ENCODE measurements at places on chromosomes 1 and 21.

GRCh38 chr1:230861970-230862595, 6.2 kb downstream of the C1orf198 start:
- no peak for DNase-seq

GRCh38 chr21:42705746-42706374, 52.4 kb downstream of the PDE9A start:
- no peak for DNase-seq

GRCh38 chr1:28456078-28456477, 49.8 kb upstream of the RCC1 start:
- peak; percentile 86 for DNase-seq

DNA sequence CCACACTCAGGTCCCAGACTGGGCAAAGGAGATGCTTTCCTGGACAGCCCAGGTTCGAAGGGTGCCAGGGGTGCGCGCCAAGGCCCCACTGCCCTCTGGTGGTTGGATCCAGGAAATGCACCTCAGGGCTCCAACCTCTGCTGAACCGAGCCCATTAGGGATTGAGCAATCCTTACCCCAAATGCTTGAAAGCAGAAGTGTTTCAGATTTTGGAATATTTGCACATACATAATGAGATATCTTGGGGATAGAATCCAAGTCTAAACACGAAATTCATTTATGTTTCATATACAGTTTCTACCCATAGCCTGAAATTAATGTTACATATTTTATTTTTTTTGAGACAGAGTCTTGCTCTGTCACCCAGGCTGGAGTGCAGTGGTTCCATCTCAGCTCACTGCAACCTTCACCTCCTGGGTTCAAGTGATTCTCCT, 57.4 kb downstream of the SLC9A1 start:
- peak; percentile 72 for DNase-seq

DNA sequence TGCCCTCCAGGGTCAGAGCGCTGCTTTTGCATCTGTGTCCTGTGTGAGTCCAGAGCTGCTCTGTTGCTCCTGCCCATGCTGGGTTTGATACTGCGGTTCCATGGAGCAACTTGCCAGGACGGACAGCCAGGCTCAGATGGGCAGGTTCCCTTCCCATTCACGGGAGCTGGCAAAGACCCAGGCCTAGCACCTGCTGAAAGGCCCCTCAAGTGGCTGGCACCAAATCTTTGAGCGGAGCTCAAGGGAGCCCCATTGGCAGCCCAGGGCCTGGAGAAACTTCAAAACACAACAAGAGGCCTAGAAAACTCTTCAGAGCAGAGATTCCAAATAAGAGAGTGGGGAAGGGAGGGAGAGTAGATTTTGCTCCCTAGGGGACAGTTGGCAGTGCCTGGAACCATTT, 97.2 kb downstream of the ACTL8 start:
- DNase-seq: no peak

DNA sequence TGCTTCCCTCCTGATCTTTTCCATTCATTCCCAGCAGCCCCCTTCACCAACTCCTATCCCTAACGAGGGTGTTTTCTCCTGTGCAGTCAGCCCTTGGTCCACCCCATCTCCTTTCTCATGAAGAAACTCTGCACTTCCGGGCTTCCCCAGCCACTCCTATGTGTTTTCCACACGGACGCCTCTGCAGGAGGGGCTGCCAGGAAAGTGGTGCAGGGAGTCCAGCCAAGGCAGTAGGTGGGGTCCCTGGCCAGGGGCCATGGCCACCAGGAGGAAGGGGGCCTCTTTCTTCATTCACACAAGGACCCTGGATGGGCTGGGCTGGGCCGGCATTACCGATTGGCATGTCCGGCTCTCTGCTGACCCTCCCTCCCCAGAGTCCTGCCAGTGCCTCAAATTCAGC, 72.8 kb upstream of the EFHD2 start:
- no peak for DNase-seq

DNA sequence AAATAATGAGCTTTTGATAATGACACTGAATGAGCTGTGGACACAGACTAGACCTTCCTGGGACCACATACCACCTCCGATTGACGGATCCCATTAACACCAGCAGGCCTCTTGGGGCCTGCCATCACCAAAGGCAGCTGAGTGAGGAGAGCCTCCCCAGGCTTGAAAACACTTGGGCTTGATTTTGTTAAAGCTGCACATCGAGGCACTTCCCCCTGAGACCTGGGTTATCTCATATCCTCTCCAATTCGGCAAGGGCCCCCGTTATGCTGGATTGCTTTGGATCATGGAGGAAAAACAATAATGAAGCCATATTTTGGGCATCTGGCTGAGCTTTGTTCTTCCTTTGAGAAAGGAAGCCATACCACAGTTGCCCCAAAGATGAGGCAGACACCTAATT, 143.0 kb downstream of the AJAP1 start:
- DNase-seq: no peak

- DNase-seq: no peak
Observed at GRCh38 chr1:245465666-245466065, 310.9 kb downstream of the KIF26B start.

GRCh38 chr1:22868331-22868730, 104.3 kb downstream of the LACTBL1 start:
- no peak for DNase-seq

- no peak for DNase-seq
Observed at GRCh38 chr1:5067246-5067645, 412.8 kb downstream of the AJAP1 start.

GRCh38 chr1:42266253-42267135, 68.5 kb downstream of the FOXJ3 start:
- no peak for DNase-seq

DNA sequence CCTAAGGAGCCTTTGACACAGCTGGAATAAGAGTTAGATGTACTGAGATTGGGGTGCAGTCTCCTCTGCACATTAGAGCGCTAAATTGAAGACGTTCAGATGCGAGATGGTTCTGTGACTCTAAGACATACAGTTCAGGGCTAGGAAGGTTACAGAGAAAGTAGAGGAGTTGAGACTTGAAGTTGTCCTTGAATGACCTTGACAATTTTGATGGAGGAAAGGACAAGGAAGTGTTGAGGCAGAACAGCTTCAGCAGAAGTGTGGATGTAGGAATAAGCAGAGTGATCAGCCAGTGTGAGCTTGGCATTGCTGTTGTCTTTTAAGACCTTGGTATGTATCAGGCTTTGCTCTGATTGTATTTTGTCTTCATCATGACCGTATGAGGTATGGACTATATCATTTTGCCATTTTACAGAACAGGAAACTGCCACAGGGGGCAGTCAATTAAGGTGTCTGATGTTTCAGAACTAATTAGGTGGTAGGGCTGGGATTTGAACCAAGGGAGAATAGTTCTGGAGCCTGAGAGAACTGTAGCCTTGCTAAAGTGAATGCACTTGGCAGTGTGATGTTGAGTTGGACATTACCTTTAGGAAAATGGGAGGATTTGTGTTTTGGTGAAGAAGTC, 9.2 kb downstream of the TTF2 start:
- DNase-seq: no peak

DNA sequence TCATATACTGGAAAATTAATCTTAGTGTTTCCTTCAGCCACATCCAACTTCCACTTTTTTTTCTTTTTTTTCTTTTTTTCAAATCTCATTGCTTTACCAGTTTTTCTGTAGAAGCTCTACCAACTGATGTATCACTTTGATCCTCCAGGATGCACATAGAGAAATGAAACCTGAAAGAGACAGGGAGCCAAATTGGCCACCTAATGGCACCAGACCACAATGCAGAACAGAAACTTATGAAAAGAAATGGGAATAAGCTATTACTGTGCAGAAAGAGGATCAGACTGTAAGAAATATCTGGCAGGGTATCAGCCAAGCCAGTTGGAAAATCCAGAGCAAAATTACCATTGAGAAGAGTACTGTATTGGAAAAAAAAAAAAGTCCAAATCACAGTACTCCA, 1514.2 kb downstream of the MRPL39 start:
- DNase-seq: no peak

DNA sequence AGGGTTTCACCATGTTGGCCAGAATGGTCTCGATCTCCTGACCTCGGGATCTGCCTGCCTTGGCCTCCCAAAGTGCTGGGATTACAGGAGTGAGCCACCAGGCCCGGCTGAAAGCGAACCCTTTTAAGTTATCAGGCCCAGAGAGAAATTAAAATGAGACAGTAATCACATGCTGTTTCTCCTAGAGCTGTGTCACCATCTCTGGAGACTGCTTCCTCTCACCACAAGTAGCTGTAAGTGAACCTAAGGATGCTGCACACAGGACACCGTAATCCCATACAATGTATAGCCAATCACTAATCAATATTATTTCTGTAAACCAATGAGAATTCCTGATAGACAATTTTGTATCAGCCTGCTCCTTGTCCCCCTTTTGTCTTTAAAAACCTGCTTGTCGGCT, 5.7 kb upstream of the CSTB start:
- DNase-seq: no peak

DNA sequence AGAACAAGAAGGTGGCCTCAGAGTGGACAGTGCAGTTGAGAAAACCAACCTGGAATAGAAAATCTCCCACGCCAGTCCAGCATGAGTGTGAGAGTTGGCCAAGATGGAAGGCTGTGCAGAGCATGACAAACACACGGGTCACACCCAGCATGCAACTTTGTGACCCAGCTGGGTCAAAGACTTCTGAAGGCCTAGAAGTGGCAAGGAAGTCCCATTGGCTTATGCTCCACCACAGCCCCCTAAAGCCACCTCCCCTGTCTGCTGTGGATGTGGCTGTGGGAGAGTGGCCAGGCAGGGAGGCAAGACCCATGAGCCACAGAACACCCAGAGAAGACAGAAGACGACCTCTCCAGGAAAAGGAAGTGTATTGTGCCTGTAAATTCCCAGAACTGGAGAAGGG, 13.6 kb downstream of the BATF3 start:
- DNase-seq: no peak

DNA sequence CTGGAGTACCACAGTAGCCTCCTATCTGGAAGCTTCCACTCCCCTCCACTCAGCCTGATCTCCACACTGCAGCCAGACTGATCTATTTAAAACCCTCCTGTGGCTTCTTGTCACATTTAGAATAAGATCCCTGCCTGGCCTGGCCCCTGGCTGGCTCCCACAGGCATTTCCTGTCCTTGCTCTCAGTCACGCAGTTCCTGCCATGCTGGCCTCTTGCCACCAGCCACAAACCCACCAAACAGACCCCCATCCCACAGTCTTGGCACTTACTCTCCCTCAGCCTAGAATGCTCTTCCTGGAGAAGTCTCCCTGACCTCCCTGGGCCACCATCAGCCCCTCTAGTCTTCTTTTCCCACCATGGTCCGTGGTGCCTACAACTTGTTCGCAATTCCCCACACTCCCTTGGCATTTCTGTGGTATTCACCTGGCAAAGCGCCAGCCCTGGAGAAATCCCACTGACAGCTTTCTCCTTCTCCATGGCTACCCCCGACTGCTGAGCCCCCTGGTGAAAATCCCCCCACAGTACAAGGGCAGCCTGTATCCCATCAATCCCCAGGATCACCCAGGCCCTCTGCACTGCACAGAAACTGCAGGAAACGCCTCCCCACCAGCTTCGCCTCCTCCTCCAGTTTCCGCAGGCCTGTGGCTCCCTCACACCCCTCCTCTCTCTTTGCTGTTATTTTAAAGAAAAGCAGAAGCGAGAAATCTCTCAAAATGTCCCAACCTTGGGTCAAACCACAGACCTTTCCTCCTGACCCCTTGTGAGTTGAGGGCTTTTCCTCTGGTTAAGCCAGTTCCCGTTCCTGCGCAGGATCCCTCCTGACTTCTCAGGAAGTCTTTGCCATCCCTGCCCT, 94.5 kb downstream of the SYT2 start:
- DNase-seq: peak; percentile 96

DNA sequence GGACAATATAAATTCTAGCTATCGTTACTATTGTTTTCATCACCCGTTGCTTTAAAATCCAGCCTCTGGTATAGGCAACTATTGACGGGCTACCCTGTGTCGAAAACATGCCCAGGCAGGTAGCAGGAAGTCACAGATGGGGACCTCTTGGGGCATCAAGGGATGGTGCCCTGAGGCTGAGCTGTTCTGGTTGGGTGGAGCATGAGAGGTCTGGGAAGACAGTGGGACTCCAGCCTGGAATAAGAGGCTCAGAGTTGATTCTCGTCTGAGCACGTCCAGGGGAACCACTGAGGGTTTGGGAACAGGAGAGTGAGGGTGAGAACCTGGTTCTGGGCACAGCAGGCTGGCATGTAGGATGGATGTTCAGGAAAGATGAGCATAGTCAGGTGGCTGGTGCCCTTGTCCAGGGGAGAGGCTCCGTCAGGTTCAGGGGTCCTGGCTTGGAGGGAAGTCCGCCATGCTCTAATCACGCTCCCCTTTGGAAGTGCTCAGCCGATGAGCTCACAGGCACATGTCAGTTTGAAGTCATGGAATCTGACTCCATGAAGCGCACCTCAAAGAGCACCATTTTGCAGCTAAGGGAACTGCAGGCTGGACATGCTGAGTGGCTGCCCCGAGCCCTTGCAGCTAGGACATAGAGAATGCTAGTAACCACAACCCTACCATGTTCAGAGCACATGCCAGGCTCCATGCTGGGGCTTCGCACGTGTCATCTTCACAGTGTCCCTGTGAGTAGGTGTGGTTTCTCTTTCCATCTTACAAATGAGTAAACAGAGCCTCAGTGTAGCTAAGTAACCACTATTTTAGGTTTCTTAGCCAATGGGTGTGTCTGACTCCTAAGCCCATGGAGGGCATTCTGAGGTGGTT, 21.0 kb downstream of the PCSK9 start:
- no peak for DNase-seq

DNA sequence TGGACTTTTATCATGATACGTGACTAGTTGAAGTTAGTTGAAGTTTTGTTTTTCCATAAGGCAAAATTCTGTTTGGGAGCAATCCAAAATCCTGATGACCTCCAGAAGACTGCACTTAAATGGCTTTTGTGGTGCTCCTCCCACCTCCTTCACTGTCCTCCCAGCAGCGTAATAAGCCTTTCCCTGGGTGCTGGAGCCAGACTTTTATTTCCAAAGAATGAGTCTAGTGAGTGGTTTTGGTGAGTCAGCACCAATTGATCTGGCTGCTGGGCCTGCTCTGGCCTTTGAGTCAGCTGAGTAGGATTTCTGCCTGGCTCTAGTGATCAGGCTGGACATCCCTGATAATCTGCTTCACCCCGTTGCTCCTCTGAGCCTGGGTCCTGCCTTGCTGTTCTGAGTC, 21.7 kb upstream of the KCND3 start:
- DNase-seq: peak; percentile 54

GRCh38 chr21:38621132-38621531, 122.9 kb upstream of the ERG start:
- DNase-seq: no peak

GRCh38 chr1:62781841-62782543, 1.9 kb upstream of the ATG4C start:
- DNase-seq: peak; percentile 57
